DMS153 (cell line): ENCODE measurements at places on chromosomes 2 and 18.

GRCh38 chr2:241108271-241109209 is 6.5 kb upstream of the MTERF4 start:
- DNase-seq = no peak

- no peak for DNase-seq
Measured at GRCh38 chr18:7579176-7579917, 12.2 kb downstream of the PTPRM start.

GRCh38 chr2:165196411-165196810 is 7.4 kb downstream of the SCN3A start:
- DNase-seq = peak; percentile 21

DNA sequence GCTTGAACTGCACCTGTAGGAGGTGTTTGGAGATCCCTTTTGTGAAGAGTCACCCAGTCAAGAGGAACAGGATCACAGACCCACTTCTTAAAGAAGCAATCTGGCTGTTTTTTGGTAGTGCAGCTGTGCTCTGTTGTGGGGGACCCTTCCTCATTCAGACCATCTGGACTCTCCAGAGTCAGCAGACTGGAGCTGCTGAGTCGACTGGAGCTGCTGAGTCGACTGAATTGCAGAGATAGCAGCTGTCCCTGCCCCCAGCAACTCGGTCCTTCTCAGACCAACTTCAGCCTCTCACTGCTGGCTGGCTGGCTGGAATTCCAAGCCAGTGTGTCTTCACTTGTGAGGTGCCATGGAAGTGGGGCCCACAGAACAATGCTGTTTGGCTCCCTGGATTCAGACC is 56.8 kb downstream of the GTF3C3 start:
- DNase-seq = no peak

DNA sequence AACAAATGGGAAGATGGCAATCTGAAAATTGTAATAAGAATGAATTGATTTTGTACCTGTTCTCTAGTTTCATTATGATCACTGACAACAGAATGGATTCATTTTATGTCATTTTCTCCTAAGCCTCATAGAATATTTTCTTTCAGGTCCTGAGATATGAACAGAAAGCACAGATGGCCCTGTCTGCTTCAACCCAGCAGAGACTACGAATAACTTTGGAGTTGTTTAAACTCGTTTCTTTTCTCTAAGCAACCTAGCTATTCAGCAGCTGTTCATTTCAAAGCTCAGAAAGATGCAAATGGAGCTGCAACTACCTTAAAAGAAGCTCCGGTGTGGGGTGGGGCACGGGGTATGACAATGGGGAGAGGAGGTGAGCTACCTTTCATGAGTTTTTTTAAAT is 124.9 kb downstream of the ALK start:
- no peak for DNase-seq

GRCh38 chr18:70019991-70020390 is 72.3 kb upstream of the CD226 start:
- DNase-seq = no peak

DNA sequence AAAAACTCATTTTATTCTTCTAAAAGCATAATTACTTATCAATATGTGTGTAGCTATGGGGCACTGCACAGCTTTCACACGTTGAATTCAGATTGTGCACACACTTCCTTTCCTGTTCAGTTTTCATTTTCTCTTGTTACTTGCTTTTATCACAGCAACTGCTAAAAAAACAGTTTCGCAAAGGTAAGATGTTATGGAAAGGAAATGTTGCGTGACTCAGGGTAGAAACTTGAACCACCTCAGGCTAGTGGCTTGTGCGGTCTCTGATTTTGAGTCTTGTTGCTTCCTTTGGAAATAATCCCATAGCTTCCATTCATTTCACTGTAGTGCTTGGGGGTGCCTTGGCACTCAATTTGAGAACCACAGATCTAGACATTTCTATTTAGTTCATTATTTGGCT is 171.9 kb downstream of the FMNL2 start:
- DNase-seq = no peak

DNA sequence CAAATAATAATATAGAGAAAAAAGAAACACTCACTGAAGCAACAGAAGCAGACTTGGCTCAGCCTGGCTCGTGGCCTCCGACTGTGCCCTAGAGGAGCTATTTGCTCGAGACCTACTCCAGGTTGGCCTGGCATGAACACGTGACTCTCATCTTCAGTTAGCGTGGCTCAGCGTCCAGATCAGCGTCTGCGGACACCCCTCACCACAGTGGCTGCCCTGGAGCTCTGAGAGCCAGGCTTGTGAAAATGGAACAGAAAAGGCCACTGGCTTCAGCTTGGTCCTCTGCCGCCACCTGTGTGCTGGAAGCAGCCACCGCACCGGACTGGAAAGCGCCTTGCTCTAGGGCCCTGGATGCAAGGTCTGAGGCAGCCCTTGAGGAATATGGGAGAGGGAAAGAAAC is 1184.0 kb upstream of the GYPC start:
- no peak for DNase-seq

DNA sequence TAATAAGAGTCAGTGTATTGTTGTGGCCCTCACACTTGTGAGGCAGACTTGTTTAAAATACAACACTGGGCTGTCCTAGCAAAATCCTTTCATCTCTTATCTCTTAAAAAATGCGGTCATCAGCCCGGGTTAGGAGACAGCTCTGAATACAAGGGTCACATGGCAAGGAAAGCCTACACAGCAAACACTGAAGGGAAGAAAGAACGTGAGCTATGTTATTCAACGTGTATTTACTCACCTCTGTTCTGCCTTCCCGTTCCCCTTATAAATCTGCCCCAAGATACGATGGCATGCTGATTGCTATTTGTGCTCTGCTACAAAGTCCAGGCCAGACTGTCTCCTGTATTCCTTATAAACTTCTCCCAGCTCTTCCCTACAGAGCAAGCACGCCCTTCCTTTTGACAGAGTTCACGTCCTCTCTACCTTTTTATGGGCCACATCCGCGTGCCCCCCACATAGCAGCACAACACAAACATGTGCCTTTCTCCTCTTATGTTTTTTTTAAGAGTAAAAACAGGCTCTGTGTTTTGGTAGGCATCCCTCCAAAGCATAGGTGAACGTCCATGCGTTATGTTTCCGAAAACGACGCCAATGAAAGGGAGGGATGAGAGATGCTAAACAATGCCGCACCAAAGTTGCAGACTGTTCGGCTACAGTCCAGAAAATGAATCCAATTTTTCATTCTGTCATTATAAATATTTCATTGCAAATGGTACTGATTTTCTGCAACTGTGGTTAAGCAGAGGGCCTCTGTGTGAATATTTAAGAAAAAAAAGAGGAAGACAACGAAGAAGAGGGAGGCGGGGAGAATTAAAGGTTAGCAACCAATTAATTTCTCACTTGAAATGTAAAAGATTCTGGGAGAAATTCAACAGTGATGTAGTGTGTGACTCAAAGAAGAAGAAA is 274.7 kb downstream of the ZNF521 start:
- no peak for DNase-seq

- peak; percentile 86 for DNase-seq
Measured at GRCh38 chr2:199309973-199310372, 147.8 kb downstream of the SATB2 start.

GRCh38 chr2:14960686-14961324 is 328.3 kb downstream of the LRATD1 start:
- DNase-seq = no peak

DNA sequence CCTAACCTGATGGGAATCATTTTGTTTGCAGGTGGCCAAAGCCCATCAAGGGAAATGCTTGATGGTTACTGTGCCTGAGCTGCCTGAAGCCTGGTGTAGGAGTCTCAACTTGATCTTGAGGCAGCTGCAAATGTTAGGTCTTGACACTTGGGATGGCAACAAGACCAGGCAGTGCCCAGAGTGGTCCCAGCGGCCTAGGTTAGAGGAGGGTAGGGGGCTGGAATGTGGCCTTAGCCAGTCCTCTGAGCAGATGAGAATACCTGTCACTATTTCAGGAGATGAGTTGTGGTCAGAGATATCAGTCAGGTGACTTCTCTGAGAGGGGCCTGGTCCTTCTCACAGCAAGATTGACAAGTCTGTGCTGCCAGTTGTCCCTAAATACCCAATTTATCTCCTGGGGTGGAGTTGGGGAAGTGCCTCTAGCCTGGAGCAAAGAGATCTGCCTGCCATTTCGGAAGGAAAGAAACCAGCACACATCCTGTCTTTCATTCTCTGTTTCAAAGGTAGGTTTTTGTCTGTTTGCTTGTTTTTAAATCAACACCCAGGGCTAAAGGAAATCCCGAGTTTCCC is 13.4 kb downstream of the SPTBN1 start:
- DNase-seq = no peak

GRCh38 chr2:37318401-37318800 is 6.2 kb downstream of the PRKD3 start:
- no peak for DNase-seq

DNA sequence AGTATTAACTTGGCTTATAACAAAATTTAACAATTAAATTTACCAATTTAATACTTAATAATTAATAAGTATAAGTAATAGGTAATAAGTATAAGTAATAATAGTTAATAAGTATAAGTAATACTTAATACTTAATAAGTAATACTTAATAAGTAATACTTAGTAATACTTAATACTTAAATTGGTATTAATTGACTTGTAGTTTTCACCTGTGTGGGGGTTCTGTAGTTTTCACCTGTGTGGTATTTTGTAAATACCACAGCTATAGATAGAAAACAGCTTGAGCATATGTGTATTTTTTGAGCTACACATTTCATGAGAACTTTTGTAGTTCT is 55.4 kb downstream of the MAPRE2 start:
- no peak for DNase-seq

DNA sequence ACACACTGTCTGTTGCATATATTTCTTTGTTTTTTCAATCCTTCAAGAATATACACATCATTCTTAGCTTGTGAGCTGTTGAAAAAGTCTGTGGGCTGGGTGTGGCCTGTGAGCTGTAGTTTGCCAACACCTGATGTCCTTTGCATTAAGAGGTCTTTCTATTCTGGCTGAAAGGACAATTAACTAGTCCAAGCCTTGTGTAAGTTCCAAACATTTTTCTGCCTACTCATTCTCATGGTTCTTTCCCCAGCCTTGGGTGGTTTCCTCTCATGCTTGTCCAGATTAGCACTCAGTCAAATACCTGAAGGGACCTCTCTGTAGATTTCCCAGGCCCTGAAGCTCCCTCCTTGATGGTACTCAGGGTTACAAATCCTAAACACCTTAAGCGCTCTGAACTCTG is 57.8 kb upstream of the NABP1 start:
- no peak for DNase-seq

- DNase-seq = no peak
Measured at GRCh38 chr2:217756375-217757107, 246.3 kb downstream of the TNS1 start.

DNA sequence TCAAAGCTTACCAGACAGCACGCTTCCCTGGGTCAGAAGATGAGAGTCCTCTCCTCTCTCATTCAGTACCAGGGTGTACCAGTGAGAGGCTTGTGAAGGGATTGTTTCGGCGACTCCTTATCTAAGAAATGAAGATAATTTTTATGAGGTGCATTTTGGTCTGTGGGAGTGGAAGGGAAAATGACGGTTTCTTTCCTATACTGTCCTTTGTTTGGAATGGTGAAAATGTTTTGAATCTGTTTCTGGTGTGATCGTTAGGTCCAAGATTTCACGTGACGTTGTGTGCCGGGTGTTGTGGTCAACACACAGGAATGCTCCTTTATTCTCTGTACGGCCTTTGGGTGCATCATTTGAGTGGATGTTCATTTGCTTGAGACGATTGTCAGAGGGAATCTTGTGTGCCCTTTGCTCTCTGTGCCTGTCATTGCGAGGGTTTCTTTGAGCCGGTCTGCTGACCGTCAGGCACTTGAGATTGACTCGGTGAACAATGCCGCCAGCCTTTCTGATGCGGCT is 183.5 kb downstream of the AGAP1 start:
- no peak for DNase-seq

GRCh38 chr2:11096591-11096990 is 58.7 kb upstream of the SLC66A3 start:
- DNase-seq = no peak

DNA sequence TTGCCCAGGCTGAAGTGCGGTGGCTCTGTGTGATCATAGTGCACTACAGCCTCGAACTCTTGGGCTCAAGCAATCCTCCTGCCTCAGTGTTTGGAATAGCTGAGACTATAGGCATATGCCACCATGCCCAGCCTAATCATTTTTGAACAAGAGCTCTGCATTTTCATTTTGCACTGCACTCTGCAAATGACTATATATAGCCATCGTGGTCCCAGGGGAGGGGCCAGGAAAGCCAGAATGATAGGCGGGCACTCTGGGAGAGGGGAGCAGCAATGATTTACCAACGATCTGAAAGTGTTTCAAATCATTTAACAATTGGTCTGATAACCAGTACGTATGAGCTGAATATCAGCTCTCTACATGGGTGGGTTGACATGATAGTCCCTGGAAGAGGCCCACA is 22.3 kb upstream of the ST3GAL5 start:
- DNase-seq = no peak

- no peak for DNase-seq
Measured at GRCh38 chr2:96468904-96469303, 36.3 kb downstream of the NEURL3 start.

DNA sequence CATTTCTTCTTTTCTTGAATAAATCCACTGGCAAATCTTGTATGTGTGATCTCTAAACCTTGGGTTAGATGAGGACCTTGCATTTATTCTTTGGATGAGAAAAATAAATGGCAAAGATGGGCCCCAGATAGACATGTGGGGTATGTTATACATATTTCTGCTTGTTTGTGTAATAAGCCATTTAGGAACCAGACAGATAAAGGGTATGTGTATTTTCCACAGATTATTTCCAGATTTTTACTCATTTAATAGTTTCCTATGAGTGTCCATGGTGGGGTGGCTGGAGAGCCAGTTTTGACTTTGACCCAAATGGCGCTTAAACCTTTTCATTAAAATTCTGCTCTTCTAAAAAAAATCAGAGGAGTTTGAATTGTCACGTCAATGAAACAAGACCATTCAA is 102.8 kb downstream of the MYCN start:
- DNase-seq = no peak

DNA sequence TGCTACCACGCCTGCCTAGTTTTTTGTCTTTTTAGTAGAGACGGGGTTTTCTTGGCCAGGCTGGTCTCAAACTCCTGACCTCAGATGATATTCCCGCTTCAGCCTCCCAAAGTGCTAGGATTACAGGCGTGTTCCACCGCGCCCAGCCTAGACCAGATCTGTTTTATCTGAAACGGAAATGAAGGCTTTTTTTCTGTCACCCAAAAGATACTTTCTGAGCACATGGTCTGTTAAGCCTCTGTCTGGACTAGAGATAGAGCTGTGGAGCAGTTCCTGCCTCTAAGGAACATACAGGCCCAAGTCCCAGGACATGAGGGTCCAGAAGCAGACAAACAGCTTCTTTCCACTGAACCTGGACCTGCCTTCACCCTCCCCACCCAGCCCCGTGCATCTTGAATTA is 43.6 kb upstream of the PTMA start:
- DNase-seq = no peak

GRCh38 chr2:69315160-69315761 is 71.8 kb downstream of the GFPT1 start:
- DNase-seq = no peak

DNA sequence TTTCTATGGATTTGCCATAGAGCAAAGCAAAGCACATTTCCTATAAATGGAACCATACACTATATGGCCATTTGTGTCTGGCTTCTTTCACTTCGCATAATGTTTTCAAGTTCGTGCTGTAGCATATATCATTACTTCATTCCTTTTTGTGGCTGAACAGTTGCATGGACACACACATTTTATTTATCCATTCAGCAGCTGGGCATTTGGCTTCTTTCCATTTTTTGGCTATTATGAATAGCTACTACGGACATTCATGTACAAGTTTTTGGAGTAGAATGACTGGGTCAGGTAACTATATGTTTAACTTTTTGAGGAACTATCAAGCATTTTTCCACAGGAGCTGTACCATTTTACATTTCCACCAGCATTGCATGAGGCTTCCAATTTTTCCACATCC is 10.7 kb upstream of the SELENOI start:
- no peak for DNase-seq
